ENCODE measurements at places on chromosomes 1 and 21.
A peak's percentile ranks its signal among the peaks of the same experiment; 100 is the strongest.

GRCh38 chr21:17570786-17571185 is 41.9 kb downstream of the BTG3 start:
- no peak for DNase-seq

- no peak for DNase-seq
Measured at GRCh38 chr1:28956038-28956464, 41.7 kb downstream of the EPB41 start.

GRCh38 chr1:167995038-167995437 is 58.2 kb upstream of the MPC2 start:
- DNase-seq: no peak

GRCh38 chr1:26677306-26678115 is 18.3 kb upstream of the ARID1A start:
- peak; percentile 16 for DNase-seq

DNA sequence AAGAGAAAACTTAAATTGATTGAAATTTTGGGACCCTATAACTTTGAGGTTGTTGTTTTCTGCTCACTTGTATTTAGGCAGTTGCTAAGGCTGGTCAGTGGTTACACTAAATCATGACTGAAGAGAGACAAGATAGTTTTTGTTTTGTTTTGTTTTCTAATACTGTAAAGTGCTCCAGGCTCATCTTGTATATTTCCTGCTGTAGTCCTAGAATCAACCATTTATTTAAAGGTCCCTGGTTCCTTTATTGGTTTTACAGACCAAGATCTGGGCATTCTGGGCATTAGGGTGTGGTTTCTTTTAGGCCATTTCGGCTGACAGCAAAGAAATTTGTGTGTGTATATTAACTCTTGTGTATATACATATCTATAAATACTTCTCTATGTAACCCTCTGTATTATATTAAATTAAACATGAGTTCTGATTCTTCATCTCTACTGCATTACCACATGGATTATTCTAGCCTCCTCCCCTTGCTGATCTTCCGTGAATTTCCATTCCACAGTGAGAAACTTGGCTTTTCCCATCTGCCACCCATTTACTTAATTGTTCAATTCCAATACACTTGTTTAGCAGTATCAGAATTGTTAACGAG is 15.0 kb downstream of the SNX27 start:
- no peak for DNase-seq

- no peak for DNase-seq
Measured at GRCh38 chr1:24111262-24111995, 506 bp downstream of the MYOM3 start.

DNA sequence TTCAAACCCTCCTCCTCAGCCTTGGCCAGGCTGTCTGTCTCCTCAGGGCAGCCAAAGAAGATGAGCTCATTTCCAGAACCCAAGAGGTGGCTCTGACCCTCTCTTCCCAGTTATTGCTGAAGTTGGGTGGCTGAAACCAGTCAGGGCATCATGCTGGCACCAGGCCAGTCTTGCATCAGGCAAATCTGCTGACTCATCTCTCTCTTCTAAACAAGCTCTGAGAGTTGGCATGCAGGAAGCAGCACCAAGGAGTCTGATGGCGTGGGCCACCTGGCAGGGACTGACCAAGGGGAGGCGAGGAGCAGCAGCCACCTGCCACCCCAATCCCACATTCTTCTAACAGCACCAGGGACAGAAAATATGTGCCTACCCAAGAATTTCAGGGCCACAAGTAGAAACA is 104.8 kb upstream of the ATP1A1 start:
- DNase-seq: peak; percentile 32

DNA sequence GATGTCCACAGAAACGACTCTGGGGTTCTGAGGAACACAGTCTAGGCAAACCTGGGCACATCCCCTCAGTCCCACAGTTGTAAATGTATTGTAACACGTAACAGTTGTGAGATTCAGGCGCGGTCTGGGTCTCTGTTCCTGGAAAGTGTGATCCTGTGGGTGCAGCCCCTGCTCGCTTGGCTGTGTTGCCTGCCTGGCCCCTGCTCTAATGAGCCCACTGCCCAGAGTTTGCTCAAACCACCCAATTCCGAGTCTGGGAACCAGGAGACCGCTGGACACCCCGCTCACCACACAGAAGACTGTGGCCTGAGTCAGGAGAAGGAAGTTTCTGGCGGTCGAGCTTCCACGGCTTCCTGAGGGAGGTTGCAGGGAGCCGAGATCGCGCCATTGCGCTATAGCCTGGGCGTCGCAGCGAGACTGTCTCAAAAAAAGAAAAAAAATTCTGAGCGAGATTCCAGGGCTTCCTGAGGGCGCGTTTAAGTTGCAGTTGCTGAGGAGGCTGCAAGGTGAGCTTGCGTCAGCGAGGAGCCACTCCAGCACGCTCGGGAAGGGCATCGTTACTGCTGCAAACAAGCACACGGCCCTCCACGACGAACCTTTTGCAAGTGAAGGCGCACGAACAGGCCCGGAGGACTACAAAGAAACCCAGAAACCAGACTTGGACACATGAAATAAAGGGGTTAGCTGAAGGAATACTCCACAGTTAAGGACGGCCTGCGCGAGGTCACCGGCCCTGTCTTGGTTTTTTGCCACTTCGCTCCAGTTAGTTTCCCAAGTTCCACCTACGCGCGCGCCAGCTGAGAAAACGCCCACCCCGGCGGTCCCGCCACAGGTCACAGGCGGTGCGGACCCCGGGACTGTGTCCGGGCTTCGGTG is 1.1 kb downstream of the C21orf58 start:
- peak; percentile 39 for DNase-seq

GRCh38 chr21:33856893-33857527 is 58.6 kb downstream of the ATP5PO start:
- DNase-seq: no peak

GRCh38 chr21:31161157-31161556 is 122.9 kb upstream of the KRTAP19-8 start:
- no peak for DNase-seq

DNA sequence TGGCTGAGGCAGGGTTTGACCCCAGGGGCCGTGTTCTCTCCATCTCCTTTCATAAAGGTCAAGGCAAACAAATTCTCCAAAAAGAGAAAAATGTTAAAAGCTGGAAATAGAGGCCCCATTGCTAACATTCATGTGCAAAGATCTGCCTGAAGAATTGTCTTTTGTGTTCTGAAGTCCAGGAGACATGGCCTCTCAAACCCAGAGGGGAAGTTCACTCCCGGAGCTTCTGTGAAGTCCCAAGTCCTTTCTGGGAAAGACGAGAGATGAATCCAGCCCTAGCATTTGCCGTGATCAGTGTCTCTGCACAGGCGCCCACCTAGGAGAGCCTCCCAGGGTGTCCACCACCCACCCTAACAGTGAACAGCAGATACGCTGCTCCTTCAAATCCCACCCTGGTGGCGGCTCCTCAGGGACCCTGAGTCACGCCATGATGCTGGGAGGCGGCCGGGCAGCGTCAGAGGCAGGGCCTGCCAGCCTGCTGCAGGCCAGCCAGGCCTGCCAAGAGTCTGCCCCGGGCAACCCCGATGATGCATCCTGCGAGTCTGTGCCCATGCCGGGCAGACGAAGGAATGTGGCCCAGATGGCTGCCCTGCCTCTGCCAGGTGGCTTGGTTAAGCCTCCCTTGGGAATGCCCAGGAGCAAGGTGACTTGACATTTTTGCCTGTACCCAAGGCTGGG is 5.2 kb upstream of the C2CD2 start:
- no peak for DNase-seq

- no peak for DNase-seq
Measured at GRCh38 chr1:240962086-240962485, 350.1 kb upstream of the GREM2 start.
